ENCODE measurements at places on chromosomes 16 and 17.
A peak's percentile ranks its signal among the peaks of the same experiment; 100 is the strongest.

DNA sequence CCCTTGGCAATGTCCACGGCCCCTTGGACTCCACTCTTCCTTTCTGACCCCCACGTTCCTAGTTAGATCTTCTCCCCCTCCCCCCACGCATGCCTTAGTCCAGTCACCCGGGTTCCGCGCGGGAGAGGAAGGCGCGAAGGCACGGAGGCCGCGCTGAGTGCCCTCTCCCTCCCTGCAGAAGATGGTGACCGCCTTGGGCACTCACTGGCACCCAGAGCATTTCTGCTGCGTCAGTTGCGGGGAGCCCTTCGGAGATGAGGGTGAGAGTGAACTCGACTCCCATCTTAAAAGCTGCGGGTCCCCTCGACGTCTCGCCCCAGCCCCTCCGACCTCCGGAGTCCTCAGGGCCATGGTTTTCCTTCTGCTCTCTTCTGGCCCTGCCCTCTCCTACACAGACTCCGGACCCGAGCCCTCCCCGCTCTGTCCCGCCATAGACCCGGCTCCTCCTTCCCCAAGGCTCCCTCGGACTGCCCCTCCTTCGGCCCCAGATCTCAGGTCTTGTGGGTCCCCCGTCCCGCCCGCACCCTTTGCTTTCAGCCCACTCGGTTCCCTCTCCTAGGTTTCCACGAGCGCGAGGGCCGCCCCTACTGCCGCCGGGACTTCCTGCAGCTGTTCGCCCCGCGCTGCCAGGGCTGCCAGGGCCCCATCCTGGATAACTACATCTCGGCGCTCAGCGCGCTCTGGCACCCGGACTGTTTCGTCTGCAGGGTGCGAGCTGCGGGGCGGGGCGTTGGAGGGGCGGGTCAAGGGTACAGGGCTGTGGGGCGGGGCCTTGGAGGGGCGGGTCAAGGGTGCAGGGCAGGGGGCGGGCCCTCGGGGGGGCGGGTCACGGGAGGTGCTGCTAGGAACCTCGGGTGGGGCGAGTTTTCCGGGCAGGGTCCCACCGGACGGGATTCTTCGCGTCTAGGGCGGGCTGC, 4.6 kb downstream of the TGFB1I1 start:
- peak; percentile 79 for DNase-seq

DNA sequence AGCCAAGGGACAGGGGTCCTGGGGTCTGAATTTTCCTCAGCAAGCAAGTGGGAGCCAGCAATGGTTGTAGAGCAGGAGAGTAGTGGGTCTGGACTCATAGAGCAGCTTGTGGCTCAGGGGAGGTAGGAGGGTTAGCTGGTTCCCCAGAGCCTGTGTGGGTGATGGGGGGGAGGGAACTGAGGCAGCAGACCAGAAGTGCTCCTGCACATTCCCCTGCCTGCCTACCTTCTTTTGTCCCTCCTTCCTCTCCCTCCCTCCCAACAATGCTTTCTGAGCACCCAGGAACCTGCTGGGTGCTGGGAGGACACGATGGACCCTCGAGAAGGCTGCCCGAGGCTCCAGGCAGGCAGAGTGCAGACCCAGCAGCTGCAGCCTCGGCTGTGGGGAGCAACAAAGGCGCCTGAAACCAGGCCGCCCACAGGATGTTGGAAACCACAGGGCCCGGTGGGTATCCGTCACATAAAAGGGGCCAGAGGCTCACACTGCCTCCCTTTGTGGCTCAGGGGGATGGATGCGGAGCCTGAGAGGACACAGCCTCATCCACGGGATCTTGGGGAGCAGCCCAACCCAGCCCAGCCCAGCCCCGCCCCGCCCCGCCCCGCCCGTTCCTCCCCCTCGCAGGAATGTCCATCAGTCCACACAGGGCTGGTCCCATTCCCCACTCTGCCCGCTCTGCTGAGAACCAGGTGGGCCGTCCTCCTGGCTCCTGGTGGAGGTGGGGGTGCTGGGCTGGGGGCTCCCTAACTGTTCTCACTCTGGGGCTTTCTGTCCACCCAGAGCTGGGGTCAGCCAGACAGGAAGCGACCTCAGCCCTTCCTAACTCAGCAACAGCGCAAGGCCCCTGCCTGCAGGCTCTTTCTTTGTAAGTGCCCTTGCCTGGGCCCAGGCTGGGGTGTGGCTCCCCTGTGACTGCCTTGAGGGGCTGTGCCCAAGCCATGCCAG, 1.7 kb upstream of the NLRC3 start:
- no peak for DNase-seq

DNA sequence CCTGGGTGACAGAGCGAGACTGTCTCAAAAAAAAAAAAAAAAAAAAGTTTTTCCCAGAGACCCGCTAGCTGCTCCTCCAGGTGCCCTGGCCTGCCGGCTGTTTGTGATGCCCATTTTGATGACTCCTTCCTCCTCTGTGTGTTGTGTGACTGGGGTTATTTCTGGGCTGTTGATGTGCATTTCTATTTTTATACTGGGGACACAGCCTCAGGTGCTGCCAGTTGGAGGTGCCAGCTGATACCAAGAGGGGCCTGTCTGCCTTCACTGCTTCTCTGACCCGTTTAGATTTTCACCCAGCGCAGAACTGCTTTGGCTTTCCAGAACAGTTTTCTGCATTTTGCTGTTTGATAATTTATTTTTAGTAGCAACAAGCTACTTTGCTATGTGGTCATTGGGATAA, 6.7 kb downstream of the PLA2G15 start:
- no peak for DNase-seq

- no peak for DNase-seq
Observed at GRCh38 chr16:85091522-85091910, 20.8 kb downstream of the CIBAR2 start.

- DNase-seq, result no peak
Observed at GRCh38 chr17:62998665-62999393, 32.8 kb downstream of the TANC2 start.

GRCh38 chr17:77254951-77255825, 114.4 kb downstream of the SEC14L1 start:
- no peak for DNase-seq

GRCh38 chr16:84537491-84538151, 33.2 kb upstream of the MEAK7 start:
- no peak for DNase-seq

DNA sequence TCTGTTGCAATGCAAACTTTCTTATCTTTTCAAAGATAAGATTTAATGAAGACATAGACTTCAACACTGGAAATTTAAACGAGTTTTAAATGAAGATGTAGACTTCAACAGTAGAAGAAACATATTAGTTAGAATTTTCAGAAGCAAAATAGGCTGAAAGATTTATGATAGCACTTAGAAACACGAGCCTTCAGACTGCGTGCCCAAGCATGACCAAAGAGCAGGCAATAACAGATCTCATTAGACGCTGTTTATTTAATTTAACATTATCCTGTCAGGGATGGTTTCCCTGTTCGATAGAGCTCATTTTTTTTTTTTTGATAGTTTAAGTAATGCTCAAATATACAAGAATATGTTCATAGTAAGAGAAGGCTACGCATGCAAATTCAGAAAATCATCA, 604.7 kb upstream of the SOX9 start:
- no peak for DNase-seq

GRCh38 chr16:19131825-19132218, 18.1 kb downstream of the ITPRIPL2 start:
- no peak for DNase-seq

- no peak for DNase-seq
Observed at GRCh38 chr17:72358465-72358864, 237.6 kb downstream of the SOX9 start.

- DNase-seq, result no peak
Observed at GRCh38 chr16:66798161-66798560, 3.2 kb downstream of the TERB1 start.

GRCh38 chr17:42846594-42847280, 2.4 kb downstream of the AOC2 start:
- no peak for DNase-seq

DNA sequence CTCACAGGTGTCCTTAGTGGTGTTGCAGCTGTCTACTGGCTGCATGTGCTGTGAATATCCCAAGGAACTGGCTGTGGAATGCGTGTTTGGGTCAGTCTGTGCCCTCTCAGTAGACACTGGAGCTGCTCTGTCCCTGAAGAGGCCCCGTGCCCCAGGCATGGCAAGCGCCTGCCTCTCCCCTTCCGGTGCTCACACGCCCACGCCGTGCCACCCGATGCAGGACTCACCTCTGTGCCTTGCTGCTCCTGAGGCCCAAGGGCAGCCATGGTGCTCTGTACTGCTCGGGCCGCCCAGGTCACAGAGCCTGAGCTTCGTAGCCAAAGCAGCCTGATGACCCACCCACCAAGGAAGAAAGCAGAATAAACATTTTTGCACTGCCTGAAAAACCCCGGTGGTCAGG, 10.0 kb downstream of the RGS11 start:
- DNase-seq, result no peak

- DNase-seq, result no peak
Observed at GRCh38 chr17:77530591-77530990, 389.8 kb downstream of the SEC14L1 start.

DNA sequence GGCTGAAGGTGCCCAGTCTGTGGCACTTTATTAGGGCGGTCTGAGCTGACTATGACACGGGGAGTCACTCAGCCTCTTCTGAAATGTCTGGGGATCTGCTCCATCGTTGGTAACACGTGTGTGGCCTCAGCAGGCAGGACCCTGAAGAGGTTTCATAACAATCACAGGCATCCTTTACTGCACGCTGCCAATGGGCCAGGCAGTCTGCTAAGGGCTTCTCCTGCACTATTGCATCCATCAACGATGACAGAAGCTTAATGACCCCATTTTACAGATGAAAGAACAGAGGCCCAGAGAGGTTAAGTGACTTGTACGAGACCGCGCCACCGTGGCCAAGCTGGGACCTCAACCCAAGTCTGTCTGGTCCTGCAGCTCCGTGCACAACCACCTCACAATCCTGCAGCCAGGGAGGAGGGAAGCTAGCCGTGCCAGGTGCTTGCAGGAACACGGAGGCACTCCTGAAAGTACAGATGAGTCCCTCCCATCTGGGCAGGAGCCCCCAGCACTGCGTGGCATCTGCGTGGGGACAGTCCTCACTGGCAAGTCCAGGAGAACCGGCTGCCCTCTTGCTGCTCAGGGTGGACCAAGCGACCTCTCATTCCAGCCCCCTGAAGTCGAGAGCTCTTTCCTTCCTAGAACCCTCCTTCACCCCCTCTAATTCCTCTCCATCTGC, 40.0 kb downstream of the RPH3AL start:
- DNase-seq, result no peak

- DNase-seq, result no peak
Observed at GRCh38 chr17:39700148-39700987, 504 bp downstream of the ERBB2 start.

GRCh38 chr16:51818342-51818944, 667.4 kb upstream of the SALL1 start:
- no peak for DNase-seq

DNA sequence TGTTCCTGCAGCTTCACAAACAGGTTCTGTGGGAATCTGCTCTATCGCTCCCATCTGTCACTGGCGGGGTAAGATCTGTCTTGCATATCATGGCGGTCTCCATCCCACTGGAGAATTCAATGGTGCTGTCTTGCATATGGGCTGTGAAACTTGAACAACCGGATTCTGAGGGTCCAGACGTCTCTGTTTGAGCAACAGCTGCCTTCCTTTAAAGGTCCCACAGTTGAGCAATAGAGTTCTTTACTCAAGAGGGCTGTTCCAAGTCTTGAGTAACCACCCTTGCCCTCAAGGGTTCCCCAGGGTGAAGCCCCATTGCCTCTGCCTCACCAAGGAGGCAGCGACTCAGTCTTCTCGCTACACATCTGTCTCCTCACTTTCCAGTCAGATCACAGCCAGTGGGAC, 50.8 kb downstream of the ZFHX3 start:
- DNase-seq, result no peak

- DNase-seq, result no peak
Observed at GRCh38 chr16:75065149-75065505, 51.5 kb downstream of the LDHD start.

DNA sequence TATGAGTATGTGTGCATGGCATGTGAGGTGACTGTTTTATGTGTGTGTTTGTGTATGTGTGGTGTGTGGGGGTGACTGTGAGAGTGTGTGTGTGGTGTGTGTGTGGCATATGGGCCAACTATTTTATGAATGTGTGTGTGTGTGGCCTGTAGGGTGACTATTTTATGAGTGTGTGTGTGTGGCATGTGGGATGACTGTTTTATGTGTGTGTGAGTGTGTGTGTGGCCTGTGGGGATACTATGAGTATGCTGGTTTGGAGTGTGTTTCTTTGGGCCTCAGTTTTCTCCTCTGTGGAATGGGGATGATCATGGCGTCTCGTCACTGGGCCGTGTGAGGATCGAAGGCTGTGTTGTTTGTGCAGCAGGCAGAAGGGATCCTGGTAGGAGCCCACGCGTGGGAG, 152.1 kb upstream of the PLCG2 start:
- DNase-seq, result no peak

DNA sequence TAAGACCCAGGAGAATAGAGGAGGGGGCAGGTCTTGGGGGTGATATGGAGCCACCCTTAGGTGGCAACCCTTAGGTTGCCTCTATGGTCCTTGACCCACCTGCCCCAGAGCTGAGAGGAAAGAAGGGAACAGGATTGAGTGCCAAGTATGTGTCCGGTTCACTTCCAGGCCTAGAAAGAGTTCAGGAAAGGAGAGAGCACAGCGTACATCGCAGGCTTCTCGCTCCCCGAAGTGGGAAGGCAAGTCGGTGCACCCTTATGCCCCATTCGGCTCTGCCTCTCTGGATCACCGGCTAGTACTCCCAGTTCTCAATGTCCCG, 631 bp downstream of the SP6 start:
- DNase-seq, result no peak
